Cortex of kidney (tissue), 1 donor: ENCODE measurements at places on chromosomes 5 and 9.

- DNase-seq = no peak
Observed at GRCh38 chr5:129459777-129460671, at the start of gene ADAMTS19. Gene ADAMTS19 (plus strand): TSS chr5:129460298. CDS start chr5:129460392, 94 bp downstream.

DNA sequence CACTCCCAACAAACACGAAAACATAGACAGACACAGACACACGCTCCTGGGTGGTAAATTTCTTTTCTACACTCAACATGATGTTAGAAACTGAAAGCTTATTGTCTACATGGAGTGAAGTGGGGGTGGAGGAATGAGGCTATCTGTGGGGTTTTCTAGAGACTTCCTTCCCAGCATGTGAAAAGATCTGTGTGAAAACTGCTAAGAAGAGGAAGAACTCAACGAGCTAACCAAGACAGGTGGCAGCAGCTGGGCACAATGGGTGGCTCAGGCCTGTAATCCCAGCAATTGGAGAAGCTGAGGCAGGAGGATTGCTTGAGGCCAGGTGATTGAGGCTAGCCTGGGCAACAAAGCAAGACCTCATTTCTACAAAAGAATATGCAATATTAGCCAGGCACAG, 7.6 kb downstream of the FYB1 start:
- no peak for DNase-seq

DNA sequence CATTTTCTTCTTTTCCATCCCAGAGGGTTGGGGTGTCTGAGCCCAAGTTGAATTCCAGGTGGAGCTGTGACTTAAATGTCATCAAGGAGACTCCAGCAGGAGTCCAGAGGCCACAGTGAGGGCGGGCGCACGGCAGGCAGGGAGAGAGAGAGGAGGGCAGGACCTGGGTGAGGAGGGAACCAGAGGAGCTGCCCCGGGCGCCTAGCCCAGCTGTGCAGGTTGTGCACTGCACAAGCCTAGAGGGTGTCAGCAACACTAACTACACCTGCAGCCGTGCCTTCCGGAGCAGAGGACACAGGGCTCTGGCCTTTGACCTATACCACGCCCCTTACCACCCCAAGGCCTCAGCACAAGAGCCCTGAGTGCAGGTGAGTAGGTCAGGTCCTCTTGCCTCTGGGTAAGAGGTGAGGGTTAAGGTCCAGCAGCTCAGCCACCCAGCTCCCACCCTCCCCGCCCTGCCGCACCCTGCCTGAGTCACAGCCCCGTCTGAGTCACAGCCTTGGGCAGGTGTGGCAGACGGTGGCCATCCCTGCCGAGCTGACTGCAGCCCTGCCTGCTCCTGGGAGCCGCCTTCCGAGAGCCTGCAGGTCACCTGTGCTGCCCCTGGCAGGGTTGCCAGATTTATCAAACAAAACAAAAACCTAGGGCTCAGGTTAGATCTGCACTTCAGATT, 6.4 kb upstream of the AGPAT2 start:
- DNase-seq = no peak

GRCh38 chr9:90640361-90640760, 2.3 kb downstream of the DIRAS2 start:
- DNase-seq = no peak

GRCh38 chr5:138466900-138467710, 1.8 kb downstream of the EGR1 start:
- DNase-seq = no peak

GRCh38 chr5:177169271-177169670, 35.7 kb downstream of the NSD1 start:
- DNase-seq = no peak

GRCh38 chr5:122844910-122845228, 544 bp upstream of the SNX24 start:
- DNase-seq = no peak

DNA sequence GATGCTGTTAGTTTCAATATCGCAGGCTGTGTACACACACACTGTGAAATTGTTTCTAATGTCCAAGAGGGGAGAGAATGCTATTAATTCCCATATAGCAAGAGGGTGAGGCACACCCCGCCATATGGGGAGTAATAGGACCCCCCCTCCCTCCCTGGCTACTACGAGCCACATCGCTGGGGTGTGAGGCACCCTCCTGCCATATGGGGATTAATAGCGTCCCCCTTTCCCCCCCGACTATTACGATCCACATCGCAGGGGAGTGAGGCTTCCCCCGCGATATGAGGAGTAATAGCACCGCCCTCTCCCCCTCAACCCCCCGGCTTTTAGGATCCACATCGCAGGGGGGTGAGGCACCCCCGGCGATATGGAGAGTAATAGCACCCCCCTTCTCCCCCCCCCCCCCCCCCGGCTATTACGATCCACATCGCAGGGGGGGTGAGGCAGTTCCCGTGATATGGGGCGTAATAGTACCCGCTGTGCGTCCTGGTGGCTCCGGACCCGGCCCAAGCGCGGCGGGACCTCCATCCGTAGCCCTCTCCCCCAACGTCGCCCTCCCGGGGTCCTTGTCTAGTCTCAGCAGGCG, 494 bp upstream of the STK32A start:
- DNase-seq = no peak

DNA sequence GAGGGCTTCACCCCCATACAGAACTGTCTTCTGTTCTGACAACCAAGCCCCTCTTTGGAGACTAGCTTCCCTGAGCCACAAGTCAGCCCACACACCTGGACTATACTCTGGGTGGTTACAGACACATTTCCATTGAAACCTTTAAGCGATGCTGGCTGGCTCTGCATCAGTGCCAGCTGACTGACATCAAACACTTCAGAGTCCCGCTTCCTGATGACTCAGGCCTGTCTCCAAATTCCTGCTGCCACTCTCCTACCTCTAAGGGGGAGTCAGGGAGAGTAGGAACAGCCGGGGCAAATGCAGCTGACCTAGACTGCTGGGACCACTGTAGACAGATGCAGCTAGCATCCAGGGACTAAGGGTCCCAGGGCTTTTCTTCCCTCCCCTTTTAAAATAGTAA, 59.4 kb downstream of the SIL1 start:
- no peak for DNase-seq

DNA sequence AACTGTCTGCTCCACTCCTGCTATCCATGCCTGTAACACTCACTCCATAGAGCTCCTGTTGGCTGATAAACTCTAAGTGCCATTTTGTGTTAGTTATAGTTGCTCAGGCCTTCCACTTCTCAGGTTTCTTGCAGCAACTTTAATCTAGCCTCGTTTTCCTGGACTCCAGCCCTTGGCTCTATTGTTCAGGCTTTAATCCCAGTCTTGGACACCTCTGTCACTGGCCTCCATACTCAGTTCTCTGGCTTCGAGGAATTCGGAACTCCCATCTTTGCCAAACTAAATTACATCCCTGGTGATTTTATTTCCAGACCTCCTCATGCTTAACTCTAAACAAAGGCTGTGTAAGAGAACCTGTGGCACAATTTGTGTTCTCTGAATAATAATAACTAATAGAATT, 39.8 kb downstream of the EMB start:
- DNase-seq = no peak

- no peak for DNase-seq
Observed at GRCh38 chr9:130745210-130745800, 51.7 kb downstream of the EXOSC2 start.

DNA sequence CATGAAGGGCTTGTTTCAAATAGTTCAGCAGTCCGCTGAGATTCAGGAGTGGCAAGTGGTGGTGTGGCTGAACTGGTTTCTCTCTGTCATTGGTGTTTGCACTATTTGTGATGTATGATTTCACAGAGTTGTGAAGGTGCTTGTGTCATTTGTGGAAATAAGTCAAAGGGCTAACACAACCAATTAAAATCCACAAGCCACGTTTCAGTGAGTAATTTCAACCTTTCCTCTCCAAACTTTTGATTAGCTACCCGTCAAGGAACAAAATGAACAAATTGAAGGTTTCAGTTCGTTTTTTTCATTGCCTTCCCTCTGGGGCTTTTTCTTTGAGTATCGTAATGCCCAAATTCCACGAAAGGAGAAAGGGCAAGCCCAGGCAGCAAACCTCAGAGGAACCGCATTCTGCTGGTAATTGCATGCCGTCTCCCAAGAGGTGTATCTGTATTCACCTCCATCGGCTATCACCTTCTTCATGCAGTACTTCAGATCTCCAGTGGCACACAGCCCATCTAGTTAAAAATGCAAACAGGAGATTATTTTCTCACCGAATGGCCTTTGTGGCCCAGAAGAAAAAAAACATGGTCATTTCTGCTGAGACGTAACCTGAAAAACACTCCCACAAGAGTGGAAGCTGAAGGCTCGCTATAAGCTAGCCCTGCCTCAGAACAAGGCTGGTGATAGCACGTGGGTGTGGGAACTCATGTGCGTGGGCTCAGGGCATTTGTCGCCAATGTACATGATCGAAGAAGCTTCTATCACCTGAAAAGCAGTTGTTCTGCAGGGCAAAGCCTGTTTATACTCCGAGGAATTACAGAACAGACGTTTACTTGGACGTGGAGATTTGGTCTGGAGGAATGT, 197.1 kb downstream of the NR3C1 start:
- no peak for DNase-seq

DNA sequence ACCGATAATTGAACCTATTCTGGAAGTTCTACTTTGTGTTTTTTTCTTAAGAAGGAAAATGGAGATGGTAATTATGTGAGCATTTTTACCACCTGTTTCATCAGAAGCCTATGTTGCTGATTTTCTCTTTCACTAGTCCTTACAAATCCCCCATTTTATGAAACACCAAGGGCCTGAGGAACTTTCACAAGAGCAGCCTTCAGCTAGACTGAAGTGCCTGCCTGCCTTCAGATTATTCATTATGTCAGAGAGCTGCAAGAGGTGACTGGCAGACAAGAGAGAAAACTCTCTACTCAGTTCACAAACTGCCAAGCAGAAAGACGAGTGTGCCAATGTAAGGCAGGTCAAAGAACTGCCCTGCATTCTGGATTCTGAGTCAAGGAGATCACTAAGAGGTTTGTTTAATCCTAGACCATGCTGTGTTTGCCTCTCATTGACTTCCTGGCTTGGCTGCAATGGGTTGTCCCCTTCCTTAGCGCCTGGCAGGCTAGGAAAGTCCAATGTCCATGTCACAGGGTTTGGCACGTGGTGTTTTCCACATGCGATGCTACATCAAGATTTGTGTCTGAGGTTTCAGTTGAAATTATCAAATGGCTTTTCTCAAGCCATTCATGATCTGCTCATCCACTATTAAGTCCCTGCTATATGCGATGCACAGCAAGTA, 143.3 kb downstream of the CDC42SE2 start:
- DNase-seq = no peak

GRCh38 chr5:168987543-168988300, 313.2 kb downstream of the SLIT3 start:
- no peak for DNase-seq

- DNase-seq = no peak
Observed at GRCh38 chr9:98890256-98890655, 53.5 kb upstream of the COL15A1 start.

DNA sequence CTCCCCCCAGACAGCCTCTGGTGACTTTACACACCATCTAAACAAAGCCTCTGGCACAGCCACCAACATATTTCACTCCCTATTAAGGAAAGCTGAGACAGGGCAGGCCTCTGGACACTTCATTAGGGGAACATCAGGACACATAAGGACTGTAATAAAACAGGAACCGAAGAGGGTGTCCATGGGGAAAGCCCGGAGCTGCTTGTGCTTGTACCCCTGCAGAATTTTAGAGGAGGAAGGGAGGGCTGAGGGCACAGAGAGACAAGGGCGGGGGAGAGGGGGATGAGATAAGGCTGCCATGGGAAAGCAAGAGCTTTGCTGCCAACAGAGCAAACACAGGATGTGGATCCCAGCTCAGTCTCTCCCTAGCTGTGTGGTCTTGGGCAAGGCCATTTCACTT, 138.4 kb downstream of the ASTN2 start:
- DNase-seq = no peak

DNA sequence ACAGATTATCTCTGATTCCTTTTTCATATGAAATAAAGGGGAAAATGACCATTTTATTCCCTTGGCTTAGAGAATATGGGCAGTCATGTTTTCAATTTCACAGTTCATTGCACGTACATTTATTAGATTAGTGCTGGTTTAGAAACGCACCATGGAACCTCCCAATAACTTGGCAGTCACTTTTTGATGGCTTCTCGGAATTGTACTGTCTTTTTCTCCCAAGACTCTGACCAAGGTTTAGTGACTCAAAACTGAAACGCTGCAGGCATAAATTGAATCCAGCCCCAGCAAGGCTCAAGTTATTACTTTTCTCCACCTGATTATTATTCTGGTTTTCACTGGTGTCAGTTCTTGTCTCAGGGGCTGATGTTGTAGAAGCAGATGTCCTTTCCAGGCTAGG, 55.6 kb upstream of the EGFLAM start:
- DNase-seq = no peak

GRCh38 chr9:71896761-71897160, 14.2 kb downstream of the ABHD17B start:
- DNase-seq = no peak

GRCh38 chr5:35502206-35502605, 115.5 kb upstream of the SPEF2 start:
- no peak for DNase-seq

- no peak for DNase-seq
Observed at GRCh38 chr9:2395814-2396612, 225.6 kb upstream of the VLDLR start.

DNA sequence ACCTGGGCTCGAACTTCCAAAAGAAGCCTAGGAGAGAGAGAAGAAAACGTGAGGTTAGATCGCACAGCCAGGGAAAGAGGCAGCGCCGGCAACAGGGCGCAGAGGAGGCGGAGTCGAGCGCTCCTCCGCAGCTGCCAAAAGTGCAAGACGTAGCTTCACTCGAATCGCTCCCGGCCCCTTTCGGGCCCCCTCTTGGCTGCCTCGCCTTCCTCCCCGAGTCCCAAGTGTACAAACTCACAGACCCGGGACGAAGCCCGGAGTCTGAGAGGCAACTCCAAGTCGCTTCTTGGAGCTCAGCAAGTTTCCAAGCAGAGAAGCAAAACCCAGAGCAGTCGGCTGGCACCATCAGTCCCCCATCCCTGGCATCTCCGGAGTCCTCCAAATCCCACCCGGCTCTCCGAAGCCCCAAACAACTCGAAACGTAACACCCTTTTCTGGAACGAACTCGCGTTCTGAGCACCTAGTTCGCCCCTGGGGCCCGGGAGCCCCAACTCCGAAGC, 1.2 kb downstream of the MIER3 start:
- no peak for DNase-seq

- DNase-seq = no peak
Observed at GRCh38 chr9:110364451-110364850, 26.8 kb upstream of the TXNDC8 start.

- DNase-seq = no peak
Observed at GRCh38 chr9:136326061-136326760, 1.1 kb upstream of the GPSM1 start.

- no peak for DNase-seq
Observed at GRCh38 chr9:73923796-73924195, 573.3 kb upstream of the RORB start.

GRCh38 chr5:14526493-14526892, 55.1 kb upstream of the OTULINL start:
- no peak for DNase-seq

GRCh38 chr5:145506185-145506850, 328.8 kb downstream of the PRELID2 start:
- no peak for DNase-seq

DNA sequence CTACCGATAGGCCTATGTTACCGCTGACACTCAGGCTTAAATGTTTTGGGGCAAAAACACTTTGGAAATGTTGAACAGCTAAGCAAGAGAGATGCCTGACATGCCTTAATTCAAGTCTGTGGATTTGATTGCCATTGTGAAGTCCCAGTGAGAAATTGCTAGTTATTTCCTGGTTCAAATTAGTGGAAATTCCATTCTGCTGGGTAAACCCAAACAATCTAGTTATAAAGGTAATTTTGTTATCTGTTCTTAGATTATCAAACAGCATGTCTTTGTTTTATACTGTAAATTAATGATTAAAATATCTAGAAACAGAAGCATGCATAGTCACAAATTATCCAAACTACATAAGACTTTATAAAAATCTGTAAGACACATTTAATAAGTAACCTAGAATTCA, 96.6 kb downstream of the PJA2 start:
- no peak for DNase-seq
